ENCODE measurements at places on chromosomes 6 and 20.

DNA sequence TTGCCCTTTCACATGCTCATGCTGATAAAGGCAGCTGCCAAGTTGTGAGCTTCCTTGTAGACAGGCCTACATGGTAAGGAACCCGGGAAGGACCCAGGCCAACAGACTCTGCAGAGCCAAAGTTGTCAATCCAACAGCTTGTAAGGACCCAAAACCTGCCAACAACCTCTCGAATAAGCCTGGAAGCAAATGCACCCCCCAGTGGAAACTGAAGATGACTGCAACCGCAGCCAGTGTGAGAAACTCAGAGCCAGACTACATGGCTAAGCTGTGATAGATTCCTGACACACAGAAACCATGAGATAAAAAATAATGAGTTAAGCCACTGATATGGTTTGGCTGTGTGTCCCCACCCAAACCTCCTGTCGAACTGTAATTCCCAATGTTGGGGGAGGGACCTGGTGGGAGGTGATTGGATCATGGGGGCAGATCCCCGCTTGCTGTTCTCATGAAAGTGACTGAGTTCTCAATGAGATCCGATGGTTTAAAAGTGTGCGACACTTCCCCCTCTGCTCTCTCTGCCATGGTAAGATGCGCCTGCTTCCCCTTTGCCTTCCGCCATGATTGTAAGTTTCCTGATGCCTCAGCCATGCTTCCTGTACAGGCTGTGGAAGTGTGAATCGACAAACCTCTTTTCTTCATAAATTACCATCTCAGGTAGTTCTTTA is 18.8 kb upstream of the CLPSL2 start:
- peak; percentile 32 for DNase-seq

DNA sequence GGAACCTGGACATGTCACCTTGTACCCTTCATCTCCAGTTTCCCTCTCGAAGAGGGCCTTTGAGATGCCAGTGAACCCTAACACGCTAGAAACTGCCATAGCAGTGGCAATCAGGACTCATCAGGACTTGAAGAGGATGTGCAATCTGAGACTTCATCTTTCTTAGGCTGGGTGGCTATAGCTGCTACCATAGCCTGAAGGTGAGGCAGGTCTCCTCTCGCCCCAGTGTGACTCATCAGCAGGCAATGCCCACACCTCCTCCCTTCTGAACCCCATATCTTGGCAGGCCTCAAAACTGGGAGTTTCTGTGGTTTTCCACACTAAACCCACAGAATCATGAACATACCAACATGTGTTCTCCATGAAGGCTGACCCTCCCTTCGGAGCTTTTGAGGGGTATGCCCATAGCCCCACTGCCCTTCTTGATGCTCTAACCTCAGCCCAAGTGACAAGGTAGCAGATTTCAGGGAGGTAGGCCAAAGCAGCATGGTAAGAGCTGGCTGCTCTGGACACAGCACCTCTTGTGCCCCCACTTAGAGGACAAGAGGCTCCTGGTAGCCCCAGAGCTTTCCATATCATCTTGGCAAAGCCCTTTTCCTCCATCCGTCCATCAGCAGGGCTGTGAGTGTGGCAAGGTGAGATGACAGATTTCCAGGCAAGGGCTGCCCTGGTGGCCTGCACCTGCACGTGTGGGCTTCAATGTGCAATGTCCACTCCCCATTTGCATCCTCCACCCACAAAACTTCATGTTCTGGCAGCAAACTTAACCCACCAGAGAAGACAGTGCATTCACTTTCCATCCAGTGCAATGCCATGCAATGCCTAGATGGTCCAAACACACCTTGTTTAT is 2.6 kb downstream of the BLCAP start:
- peak; percentile 53 for DNase-seq

DNA sequence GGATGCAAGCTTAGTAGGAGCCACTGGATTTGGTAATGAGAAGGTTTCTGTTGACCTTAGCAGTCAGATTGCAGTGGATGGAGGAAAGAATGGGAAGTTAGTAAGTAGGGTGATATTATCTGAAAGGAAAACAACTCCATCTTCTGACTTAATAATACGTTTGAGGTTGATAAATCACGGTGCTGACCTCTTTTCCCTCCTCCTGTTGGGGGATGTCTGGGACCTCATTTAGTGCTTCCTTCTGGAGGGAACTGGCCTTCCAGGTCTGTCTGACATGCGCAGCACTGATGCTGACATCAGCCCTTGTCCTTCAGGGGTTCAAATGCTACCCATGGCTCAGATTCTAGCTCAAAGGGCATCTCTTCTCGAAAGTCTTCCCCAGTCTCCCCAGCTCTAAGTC is 48.2 kb upstream of the AKAP12 start:
- DNase-seq: no peak

- DNase-seq: no peak
Observed at GRCh38 chr6:16058201-16058928, 70.5 kb upstream of the MYLIP start.

DNA sequence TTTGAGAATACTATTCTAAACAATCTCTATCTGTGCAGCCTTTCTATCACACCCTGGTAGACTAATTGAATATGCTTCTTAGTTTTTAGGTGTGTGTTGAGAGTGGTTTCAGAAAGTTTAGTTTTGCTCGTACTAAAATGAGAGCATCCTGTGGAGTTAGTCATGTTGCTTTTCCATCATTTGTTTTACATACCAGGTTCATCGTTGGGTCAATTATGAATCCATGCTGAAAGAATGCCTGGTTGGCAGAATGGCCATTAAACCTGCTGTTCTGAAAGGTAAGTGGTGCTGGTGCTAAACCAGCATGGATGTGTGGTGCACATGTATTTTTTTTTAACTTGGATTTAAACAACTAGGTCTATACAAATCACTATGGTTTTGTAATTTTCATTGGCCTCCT is 49.3 kb downstream of the CYB5R4 start:
- no peak for DNase-seq

GRCh38 chr6:72290620-72291019 is 331.2 kb upstream of the KCNQ5 start:
- DNase-seq: no peak

DNA sequence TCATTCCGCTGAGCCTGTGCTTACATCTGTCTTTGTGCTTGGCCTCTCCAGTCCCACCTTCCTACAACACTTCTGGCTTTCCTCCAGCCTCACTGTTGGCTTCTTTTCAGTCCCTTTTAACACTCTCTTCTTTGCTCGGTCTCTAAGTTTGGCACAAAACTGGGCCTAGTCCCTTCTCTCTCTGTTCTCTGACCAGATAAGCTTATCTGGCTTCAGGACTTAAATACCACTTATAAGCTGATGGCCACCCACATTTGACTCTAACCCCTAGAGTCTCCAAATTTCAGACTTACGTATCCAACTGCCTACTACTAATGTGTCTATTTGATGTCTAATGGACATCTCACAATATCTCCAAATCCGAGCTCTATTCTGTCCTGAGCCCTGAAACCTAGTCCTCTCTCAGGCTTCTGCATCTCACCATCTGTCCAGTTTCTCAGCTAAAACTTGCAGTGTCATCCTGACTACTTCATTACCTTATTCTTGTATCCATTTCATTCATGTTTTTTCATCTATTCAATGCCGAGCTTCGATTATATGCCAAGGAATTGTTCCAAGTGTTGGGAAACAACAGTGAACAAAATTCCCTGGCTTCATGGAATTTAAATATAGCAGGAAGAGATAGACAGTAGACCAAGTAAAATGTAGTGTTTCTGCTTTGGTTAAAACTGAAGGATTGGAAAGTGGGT is 40.1 kb downstream of the TBPL1 start:
- no peak for DNase-seq

GRCh38 chr6:137870744-137871247 is 3.7 kb downstream of the TNFAIP3 start:
- DNase-seq: peak; percentile 71

- DNase-seq: no peak
Observed at GRCh38 chr6:121510568-121511177, 75.2 kb downstream of the GJA1 start.

DNA sequence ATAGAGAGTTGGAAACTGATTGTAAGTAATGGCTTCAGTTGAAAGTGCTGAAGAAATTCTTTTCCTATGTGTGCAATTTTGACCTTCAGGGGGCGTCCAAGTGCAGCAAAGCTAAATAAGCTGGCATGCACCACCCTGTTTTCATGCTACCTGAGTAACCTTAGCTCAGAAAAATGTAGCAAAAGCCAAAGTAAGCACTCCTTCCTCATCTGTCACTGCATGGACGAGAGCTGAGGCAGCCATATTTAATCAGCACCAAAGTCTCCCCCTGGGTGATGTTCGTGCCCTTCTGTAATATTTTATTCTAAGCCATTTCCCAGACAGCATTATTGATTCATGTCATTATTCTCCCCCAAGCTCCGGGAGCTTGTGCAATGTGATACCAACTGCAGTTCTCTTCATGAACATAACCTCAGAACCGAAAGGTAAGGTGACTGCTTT is 123.1 kb downstream of the RPS12 start:
- DNase-seq: peak; percentile 59

DNA sequence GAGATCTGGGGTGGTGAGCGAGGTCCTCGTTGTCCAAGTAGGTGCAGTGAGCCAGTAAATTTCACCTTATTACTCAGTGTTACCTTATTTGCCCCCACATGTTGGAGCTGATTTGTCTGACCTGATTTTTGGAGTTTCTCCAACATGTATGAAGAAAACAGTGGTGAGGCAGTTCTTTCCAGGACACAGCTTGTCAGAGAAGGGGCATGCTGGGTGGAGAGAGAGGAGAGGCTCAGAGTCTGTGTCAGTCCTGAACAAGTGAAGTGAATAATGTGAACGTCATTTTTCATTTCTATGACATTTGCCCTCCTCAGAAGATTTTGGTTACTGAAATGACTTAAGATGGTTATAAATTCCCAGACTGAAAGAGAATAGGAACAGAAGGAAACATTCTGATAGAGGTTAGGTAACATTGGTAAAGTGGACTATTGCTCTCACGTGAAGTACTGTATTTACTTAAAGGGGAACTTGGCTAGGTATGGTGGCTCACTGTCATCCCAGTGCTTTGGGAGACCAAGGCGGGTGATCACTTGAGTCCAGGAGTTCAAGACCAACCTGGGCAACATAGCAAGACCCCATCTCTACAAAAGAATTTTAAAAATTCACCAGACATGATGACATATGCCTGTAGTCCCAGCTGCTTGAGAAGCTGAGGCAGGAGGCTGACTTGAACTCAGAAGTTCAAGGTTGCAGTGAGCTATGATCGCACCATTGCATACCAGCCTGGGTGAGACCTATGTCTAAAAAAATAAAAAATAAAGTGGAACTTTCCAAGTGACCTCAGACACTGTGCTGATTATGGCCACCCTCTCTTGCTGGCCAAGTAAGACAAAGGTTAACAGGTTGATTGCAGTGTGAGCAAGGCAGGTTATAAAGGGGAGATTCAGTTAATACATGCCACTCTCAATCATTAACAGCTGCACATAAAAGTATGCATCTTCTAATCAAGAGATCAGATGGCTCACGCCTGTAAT is 184.3 kb downstream of the EDN1 start:
- no peak for DNase-seq

- DNase-seq: no peak
Observed at GRCh38 chr6:24004659-24005058, 121.4 kb upstream of the NRSN1 start.

GRCh38 chr6:30508890-30509736 is 19.8 kb downstream of the HLA-E start:
- peak; percentile 39 for DNase-seq

- DNase-seq: no peak
Observed at GRCh38 chr6:139595183-139595582, 220.7 kb upstream of the CITED2 start.

- DNase-seq: no peak
Observed at GRCh38 chr20:63697357-63697867, 960 bp downstream of the TNFRSF6B start.

- no peak for DNase-seq
Observed at GRCh38 chr6:17429383-17430061, 36.1 kb downstream of the CAP2 start.

DNA sequence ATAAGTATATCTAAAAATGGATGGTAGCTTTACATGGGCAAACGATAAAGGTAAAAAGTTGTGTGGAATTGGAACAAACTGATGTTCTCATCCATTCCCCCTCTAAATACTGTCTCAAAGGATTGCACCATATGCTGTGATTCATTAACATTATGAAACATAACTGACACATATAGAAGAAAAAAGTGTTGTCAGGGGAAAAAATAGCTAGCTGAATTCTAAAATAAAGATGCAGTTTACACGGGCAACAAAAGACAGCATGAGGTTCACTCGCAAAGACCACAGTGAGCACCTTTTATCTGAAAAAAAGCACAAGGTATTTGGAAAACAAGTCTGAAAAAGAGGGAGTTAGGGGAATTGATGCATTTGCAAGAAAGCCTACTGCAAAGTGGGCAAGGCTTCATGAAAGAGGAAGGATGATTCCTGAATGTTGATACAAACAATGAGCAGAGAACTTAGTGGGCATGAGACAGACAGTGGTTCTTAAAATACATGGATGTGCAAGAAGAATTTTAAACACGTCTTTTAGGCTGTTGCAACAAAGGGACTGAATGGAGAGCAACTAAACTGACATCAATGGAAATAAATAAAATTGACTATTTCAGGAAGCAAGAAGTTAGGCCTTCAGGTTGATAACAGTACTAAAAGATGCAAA is 280.9 kb downstream of the KIF16B start:
- no peak for DNase-seq

DNA sequence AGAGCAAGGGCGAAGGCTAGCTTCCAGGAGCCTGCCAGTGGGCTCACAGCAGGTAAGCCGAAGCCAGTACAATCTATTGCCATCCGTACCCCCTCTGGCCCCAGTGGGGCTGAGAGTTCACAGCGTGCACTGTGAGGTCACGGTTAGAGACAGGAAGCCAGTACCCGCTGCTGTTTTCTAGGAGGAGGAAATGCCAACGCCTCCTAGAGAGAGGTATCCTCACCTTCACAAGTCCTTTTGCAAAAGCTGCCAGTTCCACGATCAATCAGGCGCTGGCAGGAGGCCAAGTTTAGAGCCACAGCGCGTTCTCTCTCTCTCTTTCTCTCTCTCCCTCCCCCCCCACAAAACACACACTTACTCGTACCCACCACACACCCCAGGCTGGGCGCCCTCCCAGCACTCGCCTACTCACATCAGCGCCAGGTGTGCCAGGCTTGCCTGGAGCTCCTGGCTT is 22.5 kb downstream of the COL9A1 start:
- DNase-seq: no peak

DNA sequence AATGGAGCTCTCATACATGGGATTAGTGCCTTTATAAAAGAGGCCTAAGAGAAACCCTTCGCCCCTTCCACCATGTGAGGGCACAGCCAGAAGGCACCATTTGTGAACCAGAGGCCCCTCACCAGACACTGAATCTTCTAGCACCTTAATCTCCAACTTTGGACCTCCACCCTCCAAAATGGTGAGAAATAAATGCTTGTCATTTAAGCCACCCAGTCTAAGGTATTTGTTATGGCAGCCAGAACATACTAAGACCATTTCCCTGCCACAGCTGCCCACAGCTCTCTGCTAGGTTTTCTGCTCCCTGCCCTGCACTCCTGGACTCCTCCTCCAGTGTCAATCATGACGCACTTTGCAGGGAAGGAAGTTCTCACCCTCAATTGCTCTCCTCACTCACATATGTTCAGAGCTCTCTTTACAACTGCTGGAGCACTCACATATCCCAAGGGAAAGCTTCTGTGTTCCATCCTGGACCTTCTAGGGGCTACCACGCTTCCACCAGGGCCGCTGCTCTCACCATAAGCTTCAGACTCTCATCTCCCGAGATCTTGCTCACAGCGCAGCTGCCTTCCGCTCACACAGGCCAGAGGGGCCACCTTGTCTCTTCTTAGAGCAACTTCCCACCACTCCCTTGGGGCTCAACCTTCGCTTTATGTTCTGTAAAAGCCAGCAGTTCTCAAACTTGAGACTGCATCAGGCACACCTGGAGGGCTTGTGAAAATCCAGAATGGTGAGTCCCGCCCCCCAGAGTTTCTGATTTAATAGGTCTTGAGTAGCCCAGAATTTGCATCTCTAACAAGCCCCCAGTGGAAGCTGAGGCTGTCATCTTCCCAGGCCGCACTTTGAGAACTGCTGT is 1.6 kb upstream of the LY86 start:
- no peak for DNase-seq

Data from activated CD8-positive, alpha-beta T cell treated with anti-CD3 and anti-CD28 coated beads for 36 hours (primary cell).